Activated CD4-positive, alpha-beta T cell treated with anti-CD3 and anti-CD28 coated beads, Interleukin-2, amount 50 U/mL, for 48 hours (primary cell): ENCODE measurements at places on chromosomes 12 and 14.

DNA sequence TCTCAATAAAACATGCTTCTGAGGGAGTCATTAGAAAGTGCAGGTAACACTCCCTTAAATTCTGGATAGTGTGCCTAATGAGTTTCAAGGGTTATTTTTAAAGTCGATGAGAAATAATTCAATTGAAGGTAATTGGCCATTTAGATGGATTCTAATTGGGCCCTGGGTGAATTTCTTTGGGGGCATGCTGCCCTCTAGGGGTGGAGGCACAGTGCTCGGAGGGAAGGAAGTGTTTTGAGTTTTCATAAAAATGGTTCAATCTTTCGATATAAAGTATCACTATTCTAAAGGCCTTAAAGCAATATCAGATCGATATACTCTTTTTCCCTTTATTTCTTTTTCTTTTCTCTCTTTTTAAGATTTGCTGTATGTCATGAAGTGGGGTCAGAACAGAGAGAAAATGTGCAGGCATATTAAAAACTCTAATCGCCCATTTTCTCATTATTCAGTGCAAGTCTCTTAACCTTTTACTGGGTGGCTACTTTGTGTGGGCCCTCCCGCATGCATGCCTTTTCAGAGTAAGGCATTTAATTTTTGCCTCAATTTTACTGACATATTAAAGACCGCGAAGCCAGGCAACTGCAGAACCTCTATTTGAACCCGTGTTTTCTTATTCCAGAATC is 25.5 kb downstream of the NKX2-8 start:
- peak; percentile 53 for DNase-seq

DNA sequence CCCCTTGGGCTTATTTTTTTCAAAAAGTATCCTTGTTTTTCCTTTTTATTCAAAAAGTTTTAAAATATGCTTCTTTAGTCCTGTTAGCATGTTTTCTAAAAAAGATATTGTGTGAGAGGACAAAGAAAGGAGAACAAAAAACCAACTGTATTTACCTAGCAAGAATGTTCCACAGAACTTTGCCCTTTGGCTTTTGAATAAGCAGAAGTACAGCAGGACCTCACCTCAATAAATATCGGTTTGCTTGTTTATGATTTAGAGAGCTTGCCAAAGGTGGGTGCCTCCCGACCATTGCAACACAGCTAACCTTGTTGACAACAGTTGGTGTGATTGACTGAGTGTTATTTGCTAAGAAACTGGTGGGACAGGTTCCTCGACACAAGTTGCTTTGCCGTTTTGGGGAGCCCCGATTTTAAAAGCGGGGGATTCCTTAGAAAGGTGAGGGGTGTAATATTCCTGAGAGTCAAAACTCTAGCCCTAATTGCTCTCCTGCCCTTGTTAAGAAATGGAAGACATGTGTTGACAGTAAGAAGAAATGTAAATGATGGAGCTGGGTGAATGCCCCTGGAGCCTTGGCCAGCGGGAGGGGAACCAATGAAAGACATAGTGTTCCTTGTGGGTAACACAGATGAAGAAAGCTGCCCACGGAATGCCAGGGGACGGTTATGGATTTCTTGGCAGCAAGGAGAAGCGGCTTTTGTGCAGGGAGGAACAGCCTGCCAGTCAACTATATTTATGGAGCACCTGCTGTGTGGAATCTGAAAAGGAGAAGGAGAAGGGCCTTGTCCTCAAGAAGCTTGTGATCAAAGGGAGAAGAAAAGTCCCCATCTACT is 13.7 kb downstream of the MYBPC1 start:
- no peak for DNase-seq

DNA sequence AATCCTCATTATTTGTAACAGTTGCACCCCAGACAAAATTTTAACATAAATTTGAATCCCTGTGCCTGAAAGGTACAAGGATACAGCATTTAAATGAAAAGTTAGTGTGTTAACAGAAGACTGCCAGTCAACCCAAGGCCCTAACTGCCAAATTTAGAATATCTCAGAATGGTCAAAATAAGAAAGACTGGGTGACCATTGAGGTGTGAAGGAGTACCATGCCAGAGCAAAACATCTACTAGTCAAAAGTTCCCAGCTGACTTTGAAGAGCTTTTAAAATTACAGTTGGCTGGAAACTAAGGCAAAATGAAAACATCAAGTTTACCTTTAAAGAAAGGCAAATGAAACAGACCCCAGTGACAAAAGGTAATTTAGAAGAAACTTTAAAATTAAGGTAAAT is 18.4 kb downstream of the SAV1 start:
- DNase-seq: no peak

- no peak for DNase-seq
Measured at GRCh38 chr12:109033239-109034196, 12.7 kb upstream of the SVOP start.

DNA sequence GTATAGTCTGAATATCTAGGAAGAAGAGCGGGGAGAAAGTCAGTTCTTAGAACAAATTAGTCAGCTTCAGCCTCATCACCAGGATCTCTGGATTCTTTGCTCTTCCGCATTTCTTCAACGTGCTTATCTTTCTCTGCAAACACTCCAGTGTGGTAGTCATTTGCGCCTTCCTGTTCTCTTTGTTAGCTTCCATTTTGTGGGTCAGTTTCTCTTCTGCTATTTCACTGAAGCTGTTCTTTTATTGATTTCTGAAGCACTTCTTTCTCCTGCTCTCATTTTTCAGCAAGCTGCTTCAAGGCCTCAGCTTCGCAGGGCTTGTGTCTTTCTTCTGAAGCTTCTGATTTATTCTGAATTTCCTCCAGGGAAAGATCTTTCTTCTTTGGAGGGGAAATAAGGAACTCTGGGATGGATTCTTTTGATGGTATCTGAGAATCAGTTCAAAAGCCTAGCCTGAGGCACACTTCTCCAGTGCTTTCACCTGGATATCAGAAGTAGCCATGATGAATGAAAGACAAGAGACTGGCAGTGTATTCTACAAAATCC is 13.5 kb downstream of the AMN1 start:
- DNase-seq: no peak
